Ammon's horn (tissue), 1 donor: ENCODE measurements at places on chromosomes 4 and X.
A peak's percentile ranks its signal among the peaks of the same experiment; 100 is the strongest.

DNA sequence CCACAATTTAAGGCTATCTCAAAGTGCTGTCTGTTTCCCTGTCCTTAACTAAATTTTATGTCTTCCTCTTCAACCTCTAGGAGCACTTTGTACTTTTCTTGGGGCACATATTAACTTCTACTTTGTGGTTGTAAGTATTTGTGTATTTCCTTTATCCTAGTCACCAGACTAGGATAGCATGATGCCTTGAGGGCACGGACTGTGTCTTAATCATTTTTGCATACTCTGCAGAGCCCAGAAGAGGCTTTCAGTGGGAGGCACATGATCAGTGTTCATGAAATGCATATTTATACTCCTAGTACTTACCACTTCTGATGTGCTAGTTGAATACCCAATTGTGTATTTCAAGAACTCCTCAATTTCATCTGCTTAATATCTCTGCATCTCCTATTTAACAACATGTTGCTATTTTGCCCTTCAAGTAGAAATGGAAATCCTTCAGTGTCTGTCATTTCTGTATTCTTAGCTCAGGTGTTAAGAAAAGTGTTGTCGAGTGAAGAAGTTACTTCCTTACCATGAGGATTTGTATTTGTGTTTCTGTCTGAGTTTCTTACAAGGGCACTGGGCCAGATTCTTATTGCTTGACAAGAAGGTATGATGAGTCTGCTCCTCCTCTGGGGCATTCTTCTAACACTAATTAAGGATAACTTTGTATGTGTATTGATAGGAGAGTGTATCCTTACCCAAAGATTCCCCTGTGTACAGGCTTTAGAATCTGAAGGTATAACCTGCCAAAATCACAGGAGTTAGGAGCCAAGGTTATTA lies 28.3 kb upstream of the PGRMC2 start:
- no peak for DNase-seq

DNA sequence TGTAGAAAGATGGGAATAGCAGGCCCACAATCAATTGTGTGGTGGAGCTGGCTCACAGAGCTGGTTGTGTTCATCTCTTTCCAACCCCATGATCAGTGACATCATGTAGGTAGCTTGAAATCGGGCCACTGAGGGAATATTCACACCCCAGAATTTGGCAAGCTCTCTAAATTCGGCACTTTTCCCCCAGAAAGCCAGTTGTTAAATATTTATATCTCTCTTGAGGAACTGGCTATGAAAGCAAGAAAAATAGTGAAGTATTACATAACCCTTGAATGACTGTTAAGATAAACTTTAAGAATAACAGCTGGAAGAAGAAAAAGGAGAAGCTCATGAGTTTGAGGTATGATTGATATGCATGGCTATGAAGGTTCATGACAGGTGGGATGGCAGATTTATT lies 38.9 kb downstream of the GPRIN3 start:
- DNase-seq, result no peak

- no peak for DNase-seq
Observed at GRCh38 chrX:100649550-100650356, 5.8 kb downstream of the SRPX2 start.

DNA sequence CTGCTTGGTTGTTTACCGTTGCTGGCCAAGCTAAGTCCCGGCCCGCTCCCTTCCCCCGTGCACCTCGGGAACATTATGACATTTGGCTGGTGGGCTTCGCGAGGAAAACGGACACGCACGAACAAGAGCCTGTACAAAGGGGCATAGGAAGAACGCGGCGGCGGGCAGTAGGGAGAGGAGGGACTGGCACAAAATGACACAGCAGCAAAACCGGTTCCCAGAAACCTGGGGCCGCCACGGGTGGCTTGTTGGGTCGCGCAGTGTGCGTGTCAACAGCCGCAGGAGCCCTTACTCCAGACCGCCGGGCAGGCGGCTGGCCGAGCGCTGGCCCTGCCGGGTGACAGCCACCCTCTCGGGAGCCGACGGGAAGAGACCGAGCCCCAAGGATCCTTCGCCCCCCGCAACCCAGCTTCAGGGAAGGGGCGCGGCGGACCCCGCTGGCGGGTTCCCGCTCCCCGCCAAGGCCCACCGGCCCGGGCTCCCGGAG lies 1.6 kb upstream of the LIN54 start:
- DNase-seq, result peak; percentile 47

GRCh38 chr4:142386856-142387255 lies 459.2 kb downstream of the INPP4B start:
- no peak for DNase-seq

DNA sequence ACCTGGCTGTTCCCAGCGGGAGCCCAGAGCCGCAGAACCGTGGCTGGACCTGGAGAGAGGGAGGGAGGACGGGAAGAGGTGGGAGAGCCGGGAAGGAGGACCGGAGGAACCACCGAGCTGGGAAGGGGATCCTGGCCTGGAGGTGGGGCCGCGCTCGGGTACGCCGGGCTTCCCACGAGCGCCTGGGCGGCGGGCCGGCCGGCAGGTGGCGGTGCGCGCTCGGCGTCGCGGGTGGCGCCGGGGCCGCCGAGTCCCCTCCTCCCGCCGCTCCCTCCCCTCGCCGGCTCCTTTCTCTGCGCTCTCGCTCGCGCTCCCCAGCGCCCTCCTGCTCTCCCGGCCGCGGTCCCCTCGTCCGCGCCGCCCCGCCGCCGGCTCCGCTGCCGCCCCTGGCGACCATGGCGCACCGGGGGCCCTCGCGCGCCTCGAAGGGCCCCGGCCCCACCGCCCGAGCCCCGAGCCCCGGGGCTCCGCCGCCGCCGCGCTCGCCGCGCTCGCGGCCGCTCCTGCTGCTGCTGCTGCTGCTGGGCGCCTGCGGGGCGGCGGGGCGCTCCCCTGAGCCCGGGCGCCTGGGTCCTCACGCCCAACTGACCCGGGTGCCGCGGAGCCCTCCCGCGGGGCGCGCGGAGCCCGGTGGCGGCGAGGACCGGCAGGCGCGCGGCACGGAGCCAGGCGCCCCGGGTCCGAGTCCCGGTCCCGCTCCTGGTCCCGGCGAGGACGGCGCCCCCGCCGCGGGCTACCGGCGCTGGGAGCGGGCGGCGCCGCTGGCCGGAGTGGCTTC lies at the start of gene SORCS2:
Gene SORCS2, plus strand, starts transcription at position 287 of the 778 bp plus-strand sequence.
- peak; percentile 73 for DNase-seq
